ENCODE measurements at places on chromosomes 4 and X.

DNA sequence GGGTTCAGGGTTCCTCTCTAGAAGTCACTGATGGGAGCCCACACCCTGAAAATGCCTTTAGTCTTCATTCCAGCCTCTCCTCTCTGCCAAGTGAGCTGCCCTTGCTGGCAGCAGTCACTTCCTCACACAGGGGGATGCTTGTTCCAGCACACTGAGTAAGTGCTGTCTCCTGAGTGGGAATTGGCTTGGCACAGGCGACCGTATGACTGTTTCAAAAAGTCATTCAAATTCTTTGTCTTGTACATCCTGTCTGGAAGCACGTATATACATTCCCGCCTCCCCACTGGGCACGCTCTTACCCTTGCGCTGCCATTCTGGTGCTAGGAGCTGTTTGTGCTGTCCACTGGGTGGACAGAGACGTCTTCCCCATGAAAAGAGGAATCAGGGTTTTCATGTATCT, 40.2 kb upstream of the CD99 start:
- no peak for DNase-seq

GRCh38 chrX:81542255-81542654, 340.4 kb downstream of the SH3BGRL start:
- DNase-seq = no peak

DNA sequence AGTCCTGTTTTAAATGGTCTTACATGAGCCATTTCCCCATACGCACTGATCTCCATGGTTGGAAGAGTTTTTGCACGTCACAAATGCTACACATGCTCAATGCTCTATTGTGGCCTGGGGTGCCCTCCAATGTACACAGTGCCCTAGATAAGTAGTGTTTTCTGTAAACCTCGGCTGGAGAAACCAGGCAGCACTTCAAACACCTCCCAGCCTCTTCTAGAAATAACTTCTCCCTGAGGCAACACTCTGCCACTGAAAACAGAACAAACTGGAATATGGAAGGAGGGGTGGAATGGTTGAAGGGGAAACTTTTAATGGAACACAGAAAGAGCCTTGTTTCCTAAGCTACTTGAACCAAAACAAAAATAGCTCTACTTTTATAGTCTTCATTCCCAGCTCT, 123.9 kb upstream of the CBR4 start:
- DNase-seq = no peak

- no peak for DNase-seq
These were observed 224.7 kb upstream of the DCAF8L1 start for GRCh38 chrX:28205905-28206304.

GRCh38 chr4:59837751-59838150, 1362.4 kb upstream of the ADGRL3 start:
- no peak for DNase-seq

DNA sequence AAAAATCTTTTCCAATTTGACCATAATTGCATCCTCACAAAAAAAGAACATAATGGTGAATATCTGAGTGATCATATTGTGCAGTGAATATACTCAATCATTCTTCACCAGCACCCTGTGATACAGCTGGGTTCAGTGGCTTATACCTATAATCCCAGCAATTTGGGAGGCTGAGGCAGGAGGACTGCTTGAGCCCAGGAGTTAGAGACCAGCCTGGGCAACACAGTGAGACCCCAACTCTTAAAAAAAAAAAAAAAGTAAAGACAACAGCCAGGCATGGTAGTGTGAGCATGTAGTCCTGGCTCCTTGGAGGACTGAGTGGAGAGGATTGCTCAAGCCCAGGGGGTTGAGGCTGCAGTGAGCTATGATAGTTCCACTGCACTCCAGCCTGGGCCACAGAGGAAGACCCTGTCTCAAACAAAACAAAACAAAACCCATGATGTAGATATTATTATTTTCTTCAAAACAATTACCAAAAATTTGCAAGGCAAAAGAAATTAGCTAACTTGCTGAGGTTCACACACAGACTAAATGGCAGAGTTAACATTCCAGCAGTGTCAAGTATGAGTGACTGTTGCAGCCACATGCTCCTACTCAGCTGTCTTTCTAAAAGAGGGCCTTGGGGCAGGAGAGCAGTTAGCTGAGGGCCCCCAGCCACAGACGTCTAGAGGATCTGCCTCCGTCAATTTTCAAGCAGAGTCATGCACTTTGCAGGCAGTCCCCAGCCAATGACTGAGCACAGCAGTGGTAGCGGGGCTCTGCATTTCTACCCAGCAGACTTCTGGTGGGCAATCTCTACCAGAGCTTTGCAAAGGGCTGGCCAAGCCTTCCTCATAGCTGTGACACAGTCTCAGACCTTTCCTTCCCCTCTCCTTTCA, 33.4 kb downstream of the ADGRA3 start:
- DNase-seq = no peak

DNA sequence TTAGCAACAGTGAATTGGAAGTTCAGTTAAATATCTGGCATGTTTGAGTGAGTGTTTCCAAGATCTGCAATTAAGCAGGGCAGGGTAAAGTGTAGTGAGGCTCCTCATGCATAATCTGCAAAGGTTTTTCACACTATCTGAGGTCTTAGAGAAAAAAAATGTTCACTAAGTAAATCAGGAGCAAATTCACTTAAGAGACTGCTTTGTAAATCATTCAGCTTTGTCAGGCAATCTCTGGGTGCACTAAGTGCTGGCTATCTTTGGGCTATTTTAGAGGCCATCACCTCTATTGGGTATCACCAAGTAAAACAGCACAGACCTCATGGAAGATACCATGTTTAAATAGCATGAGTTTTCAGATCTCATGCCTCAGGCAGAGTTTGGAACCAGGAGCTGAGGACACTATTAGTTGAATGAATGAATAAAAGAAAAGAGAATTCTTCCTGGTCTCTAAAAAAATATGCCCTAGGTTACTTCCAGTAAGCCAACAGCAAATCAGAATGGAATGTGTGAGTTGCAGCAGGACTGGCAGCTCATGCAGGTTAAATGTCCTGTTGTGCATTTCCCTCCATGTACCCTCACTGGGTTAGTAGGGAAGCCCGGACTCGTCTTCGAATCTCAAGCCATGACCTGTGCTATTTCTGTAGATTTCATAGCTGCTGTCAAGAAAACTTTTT, 195.3 kb downstream of the KCNIP4 start:
- no peak for DNase-seq

- no peak for DNase-seq
These were observed 8.2 kb upstream of the WDR44 start for GRCh38 chrX:118337687-118338086.

- DNase-seq = no peak
These were observed 95.8 kb downstream of the RNF150 start for GRCh38 chr4:141037446-141037845.

- no peak for DNase-seq
These were observed 55.3 kb downstream of the MBNL3 start for GRCh38 chrX:132433551-132433950.

DNA sequence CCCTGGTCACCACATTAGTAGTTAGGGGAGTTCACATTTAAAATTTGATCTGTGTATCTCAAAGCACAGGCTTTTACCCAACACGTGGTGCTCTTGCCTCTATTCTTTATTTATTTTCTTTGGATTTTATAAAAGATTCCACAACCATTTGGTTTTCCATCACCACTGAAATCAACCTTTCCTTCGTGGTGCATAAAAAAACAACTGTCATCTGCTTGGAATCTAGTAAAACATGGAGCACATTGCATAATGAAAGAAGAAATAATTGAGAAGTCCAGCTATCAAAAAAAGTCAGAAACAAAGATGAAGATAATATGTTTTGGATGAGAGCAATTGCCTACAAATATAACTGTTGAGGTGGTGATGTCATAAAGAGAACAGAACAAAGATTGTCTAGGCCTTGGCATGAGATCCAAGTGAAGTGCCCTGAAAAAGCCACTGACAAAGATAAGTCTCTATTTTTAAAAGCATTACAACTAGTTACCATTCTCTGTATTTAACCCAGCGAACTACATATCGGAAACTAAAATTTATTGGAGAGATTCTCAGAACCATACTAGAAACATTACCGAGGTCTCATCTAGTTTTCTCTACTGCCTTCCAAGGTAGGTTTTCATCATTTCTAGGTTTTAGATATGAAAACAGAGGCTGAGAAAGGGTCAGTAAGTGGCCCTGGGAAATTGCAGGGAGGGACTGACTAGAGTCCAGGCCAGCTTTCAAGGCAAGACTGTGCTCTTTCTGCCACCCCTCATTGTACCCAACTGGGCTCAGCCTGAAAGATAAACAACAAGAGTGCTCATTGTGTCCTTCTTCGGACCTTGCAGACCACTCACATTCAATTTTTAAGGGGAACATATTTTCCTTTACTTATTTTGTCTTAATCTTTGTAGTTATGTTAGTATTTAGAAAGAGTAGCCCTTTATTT, 127.3 kb downstream of the MAD2L1 start:
- DNase-seq = no peak

- no peak for DNase-seq
These were observed 14.7 kb upstream of the SEC24D start for GRCh38 chr4:118850488-118851173.

Data from stimulated activated CD4-positive, alpha-beta T cell treated with anti-CD3 and anti-CD28 coated beads, Interleukin-4, amount 100 ng/mL, for 4 hours (primary cell).